Activated CD8-positive, alpha-beta memory T cell treated with anti-CD3 and anti-CD28 coated beads for 1 hour (primary cell): ENCODE measurements at places on chromosomes 12 and 14.

DNA sequence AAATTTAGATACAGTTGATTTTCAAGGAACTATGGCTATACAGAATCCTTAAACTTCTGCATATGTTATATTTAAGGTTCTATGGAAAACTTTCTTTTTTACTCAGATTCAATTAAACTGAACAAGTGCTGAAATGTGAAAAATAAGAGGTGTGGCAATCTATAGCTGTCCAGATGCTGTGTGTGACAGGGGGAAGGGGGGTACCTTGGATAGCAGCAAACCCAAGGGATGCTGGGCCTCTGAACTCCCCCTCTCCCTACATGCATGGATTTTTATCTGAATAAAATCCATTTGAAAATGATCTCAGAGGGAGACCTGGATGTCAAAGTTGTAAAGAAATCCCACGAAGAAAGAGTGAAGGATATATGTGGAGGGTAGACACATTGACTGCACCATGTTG lies 82.8 kb upstream of the CCDC198 start:
- DNase-seq = no peak

GRCh38 chr12:3365463-3366411 lies 125.3 kb upstream of the PRMT8 start:
- no peak for DNase-seq

DNA sequence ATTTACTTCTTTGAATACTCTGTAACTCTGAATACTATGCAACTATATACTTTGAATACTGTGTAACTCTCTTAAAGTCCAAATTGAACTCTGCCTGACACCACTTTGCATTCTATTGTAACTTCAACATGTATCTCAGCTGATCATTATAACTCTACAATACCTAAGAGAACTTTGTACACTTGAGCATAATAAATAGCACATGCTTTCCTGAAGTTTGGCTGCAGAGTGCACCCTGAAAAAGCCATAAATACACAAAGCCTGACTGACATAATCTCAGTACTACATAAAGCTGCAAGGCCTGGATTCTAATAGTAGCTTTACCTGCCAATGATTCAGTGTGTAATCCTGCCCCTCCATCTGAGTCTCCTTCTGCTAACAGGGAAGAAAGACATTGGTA lies 21.3 kb upstream of the COX16 start:
- DNase-seq = no peak

DNA sequence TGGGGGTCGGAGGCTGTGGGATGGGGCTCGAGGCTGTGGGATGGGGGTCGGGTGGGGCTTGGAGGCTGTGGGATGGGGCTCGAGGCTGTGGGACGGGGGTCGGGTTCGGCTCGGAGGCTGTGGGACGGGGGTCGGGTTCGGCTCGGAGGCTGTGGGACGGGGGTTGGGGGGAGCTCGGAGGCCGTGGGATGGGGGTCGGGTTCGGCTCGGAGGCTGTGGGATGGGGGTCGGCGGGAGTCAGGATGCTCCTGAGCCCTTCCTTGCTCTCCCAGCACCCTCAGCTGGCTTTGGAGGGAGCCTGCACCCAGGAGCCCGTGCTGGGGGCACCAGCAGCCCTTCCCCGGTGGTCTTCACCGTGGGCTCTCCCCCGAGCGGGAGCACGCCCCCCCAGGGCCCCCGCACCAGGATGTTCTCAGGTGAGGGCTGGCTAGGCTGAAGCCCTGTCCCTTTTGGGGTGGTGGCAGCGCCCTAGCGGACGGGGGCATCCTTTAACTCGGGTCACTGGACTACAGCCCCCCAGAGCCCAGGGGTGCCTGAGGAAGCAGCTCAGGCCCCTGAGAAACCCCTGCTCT lies 11.9 kb upstream of the PUS1 start:
- DNase-seq = no peak

- DNase-seq = no peak
Measured at GRCh38 chr12:109466821-109467220, 10.3 kb downstream of the KCTD10 start.

DNA sequence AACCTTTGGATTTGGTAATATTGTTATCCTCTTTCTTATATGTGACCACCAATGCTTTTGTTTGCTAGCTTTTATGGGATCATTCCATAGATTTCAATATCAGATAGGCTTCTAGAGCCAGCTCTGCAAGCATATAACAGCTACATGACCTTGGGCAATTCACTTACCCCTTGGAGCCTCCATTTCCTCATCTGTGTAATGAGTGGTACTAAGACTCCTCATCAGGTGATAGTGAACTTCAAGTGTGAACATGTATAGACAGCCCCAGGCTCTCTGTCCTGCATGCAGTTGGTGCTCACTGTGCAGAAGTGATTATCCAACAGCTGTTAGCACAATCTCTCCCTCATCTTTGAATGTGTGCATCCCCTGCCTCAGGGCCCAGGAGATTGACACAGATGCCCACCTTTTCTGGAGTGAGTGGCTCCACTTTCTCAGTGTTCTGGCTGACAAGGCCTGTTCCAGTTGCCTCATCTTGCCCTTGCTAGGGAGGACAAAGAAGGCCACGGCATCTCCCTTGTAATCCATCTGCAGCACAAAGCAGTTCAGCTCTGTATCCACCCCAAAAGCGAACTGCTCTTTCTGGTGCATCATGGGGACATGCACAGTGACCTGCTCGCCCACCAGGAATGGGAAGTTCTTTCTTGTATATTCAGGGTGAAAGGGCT lies 9.2 kb downstream of the SERPINA9 start:
- no peak for DNase-seq

GRCh38 chr12:40837891-40838429 lies 145.7 kb downstream of the CNTN1 start:
- no peak for DNase-seq

DNA sequence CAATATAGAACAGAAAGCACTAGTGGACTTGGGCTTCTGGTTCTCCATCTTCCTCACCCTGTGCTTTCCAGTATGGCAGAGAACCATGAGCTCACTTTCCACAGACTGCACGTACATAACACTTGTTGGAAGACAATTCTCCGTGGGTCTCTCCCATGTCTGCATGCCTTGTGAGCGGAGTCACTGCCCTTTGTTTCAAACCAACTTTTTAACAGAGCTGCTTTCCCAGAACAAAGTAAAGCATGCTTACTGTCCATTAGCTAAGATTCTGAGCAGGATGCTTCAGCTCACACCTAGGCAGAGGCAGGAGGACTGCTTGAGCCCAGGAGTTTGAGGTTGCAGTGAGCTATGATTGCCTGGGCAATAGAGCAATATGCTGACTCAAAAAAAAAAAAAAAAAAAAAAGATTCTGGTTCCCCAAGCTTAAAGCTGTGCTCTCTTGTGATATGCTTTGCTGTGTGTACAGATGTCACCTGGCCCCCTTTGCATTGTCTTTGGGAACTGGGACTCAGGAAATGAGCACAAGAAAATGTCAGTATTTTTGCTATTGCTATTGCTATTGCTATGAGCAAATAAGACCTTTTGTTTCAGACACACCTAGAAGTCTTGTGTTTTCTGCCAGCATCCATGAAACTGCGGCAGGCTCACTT lies 54.6 kb upstream of the PTGR2 start:
- DNase-seq = no peak

DNA sequence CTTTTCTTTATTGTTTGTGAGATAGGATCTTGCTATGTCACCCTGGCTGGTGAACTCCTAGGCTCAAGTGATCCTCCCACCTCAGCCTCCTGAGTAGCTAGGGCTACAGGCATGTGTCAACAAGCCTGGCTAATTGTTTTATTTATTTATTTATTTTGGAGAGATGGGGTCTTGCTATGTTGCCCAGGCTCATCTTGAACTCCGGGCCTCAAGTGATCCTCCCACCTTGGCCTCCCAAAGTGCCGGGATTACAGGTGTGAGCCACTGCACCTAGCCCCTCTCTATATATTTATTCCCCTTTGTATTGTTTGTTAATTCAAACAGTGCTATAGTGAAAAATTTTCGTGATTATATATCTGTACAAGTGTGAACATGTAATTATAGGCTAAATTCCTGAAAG lies 123.3 kb downstream of the DAAM1 start:
- no peak for DNase-seq

GRCh38 chr14:64598404-64598803 lies 48.6 kb downstream of the PPP1R36 start:
- DNase-seq = no peak

GRCh38 chr12:52496590-52497071 lies 3.6 kb upstream of the KRT6A start:
- DNase-seq = no peak

DNA sequence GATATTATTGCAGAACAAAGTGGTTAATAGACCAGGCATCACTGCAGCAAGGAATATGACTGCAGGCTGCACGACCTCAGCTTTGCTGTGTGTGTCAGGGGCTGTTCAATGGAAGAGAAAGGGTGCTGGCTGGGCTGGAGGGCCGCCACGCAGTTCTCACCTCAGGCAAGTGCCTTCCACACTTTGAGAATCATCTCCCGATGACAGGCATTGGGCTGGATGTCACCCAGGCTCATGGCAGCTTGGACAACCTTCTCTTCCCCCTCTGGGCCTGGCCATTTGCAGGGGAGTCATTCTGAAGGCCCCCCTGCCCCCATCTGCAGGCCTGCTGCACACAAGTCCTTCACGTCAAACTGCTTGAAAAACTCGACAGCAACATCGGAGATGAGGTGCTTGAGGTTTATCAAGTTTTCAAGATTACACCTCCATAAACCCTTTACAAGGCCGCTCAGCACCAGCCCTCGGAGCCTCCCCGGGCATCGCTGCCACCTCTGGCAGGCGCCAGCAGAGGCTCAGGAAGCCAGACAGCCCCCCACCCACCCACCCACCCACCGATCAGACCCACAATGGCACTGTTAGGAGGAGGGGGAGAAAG lies 165.9 kb upstream of the GSC start:
- no peak for DNase-seq

DNA sequence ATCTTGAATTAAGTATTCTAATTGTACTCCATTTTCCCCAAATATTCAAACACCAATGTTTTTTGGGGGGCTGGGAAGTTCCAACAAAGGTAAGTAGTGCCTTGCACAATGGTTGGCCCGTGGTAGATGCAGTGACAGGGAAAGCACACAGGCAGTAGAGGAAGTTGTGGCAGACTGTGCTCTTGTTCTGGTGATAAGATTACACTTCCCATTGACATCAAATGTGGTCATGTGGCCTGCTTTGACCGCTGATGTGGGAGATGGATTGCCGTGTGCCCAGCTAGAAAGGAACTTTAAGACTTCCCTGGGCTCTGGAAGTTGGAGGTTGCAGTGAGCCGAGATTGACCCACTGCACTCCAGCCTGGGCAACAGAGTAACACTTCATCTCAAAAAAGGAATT lies 223.8 kb downstream of the VRK1 start:
- no peak for DNase-seq

DNA sequence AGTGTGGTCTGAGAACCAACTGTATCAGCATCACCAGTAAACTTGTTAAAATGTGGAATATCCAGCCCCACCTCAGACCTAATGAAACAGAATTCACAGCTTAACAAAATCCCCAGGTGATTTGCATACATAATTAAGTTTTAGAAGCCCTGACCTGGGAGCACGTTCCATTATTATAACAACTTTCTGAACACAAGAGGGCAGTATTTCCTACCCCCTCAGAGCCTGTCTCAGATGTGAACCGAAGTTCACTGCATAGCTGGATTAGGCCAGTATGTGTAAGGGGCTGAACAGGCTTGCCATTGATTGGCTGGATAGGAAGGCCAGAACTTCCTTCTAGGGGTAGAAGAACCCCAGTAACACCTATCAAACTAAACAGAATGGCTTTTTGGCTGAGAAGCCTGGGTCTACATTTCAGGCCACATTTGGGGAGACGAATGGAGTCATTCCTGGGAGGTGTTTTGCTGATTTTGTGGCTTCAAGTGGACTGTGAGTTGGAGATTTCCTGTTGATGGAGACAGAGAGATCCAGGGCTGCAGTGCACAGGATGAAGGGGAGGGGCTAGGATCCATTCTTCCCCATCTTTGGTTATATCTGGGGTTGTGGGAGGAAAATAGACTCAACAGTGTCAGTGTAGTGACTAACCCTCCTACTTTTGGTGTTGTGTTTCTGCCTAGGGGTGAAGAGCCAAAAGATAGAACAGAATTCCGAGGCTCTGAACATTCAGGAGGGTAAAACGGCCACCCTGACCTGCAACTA lies 94.7 kb upstream of the OR4E1 start:
- no peak for DNase-seq

DNA sequence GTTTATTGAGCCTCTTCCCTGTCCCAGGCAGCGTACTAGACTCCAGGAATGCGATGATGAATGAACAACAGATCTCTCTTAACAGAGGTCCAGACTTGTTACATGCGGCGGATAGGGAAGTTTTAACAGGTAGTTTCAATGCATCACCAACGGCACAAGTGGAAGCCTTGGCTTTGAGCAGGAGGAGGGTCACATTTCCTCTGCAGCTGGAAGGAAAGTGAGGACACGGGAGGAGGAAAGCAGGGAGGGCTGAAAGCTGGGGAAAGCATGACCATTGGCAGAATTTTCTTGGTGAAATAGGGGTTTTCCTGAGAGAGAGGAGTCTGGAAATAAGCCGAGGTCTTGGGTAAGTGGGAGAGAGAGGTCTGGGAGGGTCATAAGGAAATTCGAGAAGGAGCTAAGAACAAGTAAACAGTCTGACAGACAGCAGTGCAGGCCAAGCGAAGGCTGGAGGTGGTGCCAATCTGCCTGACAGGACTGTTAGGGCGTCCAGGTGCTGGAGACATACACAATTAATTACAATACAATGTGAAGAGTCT lies 15.4 kb downstream of the BHLHE41 start:
- DNase-seq = no peak

- DNase-seq = no peak
Measured at GRCh38 chr12:24561882-24562770, 386.8 kb downstream of the BCAT1 start.

GRCh38 chr12:27667540-27667939 lies 28.7 kb upstream of the REP15 start:
- DNase-seq = no peak

DNA sequence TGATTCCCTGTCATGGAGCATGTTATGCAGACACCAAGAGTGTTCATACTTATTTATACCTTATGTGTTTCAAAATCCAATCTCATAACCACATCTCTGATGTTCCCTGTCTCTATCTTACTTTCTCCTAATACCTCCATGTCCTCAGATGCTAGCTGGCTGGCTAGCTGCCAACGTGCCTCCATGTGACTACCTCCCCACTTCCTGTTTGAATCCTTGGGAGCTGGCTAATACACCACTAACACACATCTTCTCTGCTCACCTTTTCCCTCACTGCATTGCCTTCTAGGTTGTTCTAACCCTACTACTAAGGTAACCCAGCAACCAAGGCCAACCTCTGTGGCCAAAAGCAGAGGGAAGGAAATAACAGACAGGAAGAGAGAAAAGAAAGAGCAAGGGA lies 27.3 kb downstream of the TTC5 start:
- no peak for DNase-seq

- DNase-seq = no peak
Measured at GRCh38 chr12:8917751-8918150, 3.4 kb downstream of the PHC1 start.

GRCh38 chr12:96503976-96504375 lies 14.6 kb downstream of the CFAP54 start:
- DNase-seq = no peak
